ENCODE measurements at places on chromosomes 2 and 18.

GRCh38 chr2:10264506-10265328, 38.0 kb upstream of the HPCAL1 start:
- DNase-seq = no peak

DNA sequence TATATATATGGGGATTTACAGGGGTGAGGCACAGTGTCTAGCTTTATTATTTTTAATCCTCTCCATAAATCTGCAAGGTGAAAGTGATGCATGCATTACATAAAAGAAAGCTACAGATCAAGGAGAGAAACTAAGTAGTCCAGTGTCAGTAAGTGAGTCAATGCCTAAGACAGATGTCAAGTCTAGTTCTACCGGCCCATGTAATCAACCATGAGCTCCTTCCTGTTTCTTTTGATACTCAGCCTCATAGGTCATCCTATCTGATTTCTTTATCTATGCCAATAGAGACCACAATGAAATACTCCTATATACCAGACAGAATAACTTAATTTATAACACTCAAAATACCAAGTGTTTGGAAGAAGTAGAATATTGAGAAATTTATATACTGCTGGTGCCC, 20.2 kb upstream of the GYPC start:
- no peak for DNase-seq

GRCh38 chr2:203859030-203859789, 8.4 kb upstream of the CTLA4 start:
- DNase-seq = no peak

DNA sequence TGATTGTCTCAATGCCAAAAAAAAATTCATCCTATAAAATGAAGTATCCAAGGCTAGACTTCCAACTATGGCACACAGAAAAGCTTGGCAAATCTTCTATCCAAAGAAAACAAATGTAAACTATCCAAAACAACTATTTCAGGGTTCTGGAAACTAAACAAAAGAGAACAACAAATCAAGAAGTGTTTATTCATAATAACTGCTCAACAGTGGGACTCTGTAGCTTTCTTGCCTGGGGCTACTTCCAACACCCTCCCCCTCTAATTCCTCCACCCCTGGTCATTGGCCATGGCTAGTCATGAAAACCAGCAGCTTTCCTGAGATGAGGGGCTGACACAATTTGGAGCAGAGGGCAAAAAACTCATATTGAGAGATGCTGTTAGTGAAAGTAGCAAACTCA, 107.0 kb downstream of the EXOC6B start:
- no peak for DNase-seq

DNA sequence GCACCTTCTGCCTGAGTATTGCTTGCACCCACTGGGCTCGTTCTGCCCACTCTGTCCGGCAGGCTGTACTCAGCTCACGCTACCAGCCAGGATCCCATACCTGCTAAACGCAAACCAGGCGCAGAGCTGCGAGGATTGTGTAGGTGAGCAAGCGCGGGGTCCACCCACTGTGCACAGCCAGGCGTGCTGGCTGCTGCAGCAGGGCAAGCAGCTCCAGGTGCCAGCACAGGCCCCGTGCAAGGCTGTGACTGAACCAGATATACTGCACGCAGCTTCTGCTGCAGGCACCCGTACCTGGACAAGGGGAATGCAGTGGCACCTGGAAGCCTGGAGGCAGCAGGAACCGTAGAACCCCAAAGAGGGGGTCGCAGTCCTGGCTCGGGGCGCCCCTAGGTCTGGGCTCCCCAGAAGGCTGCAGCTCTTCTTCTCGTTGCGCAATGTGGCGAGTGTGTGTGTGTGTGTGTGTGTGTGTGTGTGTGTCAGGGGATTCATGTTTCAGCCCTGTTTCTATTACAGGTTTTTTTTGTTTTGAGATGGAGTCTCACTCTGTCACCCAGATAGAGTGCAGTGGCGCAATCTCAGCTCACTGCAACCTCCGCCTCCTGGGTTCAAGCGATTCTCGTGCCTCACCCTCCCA, 46.1 kb upstream of the RAB1A start:
- no peak for DNase-seq

- DNase-seq = no peak
Measured at GRCh38 chr2:216690853-216691741, 4.3 kb downstream of the IGFBP5 start.

DNA sequence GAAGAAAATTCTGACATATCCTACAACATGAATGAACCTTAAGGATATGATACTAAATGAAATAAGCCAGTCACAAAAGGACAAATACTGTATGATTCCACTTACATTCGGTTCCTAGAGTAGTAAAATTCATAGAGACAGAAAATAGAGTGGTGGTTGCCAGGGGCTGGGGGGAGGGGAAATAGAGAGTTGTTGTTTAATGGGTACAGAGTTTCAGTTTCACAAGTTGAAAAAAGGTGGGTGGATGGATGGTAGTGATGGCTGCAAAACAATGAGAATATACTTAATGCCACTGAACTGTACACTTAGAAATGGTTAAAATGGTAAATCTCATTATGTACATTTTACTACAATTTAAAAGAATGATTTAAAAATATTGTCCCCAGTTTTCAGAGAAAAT, 53.3 kb upstream of the NFU1 start:
- no peak for DNase-seq

GRCh38 chr2:142041105-142041504, 89.7 kb downstream of the LRP1B start:
- no peak for DNase-seq

DNA sequence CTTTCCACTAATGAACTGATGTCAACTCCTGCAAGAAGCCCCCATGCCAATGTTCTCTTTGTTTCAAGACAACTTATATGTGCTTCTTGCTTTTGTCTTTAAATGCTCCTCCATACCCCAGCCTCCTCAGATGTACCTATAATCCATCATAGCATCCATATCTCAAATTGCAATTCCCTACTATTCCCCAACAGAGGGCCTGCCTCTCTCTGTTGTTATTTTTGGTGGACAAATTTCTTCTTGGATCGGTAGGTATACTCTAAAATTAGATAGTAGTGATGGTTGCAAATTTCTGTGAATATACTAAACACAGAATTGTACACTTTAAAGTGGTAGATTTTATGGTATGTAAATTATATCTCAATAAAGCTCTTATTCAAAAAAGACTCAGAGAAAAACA, 820.1 kb downstream of the METTL4 start:
- DNase-seq = no peak

DNA sequence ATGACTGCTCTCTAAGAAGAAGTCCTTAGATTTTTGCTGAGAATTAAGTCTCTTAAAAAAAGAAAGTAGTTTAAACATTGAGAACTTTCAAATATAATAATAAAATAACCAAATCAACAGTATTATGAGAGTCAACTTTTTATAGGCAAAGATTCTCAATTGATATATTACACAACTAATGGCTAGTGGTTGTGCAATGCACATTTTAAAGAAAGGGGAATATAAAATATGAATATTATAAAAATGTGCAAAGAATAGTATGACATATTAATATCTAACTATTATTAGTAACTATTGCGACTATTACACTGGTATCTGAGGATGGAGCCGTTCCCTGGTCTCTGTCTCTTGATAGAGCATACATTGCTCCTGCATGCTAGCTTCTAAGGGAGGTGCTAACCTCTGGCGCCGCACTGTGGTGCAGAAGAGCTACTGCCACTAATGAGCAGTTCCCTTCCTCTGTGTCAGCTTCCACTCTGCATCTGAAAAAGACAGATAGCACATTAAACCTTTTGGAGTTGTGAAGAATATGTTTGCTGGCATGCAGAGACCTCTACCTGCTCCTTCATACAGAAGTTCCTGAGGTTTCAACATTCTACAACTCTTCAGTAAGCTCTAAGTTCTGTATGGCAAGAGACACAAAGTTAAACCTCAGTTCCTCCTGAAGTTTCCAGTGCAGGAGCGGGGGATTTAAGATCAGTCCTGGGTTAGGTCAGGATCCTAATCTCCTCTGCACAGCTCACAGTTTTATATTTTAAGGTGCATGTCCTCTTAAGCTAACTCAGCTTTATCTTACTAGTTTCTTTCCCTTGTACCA, 3.5 kb upstream of the SLC9A2 start:
- no peak for DNase-seq

DNA sequence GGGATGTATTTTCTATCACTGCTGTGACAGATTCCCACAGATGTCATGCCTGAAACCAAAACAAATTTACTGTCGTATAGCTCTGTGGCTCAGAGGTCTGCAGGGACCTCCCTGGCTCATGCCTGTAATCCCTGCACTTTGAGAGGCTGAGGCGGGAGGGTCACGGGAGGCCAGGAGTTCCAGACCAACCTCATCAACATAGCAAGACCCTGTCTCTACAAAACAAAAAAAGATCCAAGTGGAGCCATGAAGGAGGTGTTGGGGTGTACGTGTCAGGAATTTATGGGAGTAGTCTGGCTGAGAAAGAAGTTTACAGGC, 51.0 kb upstream of the FAHD2A start:
- DNase-seq = no peak

GRCh38 chr2:127051116-127052056, 55.6 kb downstream of the BIN1 start:
- DNase-seq = no peak

DNA sequence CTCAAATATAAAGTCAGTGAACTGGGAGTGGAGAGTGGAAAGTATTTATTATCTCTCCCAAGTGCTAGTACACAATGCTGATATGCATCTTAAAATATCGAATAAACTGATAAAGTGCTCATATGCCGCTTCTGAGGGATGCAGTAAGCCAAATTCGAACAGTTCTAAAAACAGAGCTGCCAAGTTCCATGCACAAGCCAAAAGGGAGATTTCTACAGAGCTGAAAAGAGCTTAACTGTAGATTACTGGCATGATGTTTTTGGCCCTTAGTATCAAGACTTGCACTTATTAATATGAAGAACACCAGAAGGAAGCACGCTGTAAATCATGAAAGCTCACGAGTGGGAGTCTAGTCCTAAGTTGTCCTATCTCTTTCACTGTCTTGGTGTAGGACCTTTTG, 7.9 kb downstream of the TMEFF2 start:
- no peak for DNase-seq

DNA sequence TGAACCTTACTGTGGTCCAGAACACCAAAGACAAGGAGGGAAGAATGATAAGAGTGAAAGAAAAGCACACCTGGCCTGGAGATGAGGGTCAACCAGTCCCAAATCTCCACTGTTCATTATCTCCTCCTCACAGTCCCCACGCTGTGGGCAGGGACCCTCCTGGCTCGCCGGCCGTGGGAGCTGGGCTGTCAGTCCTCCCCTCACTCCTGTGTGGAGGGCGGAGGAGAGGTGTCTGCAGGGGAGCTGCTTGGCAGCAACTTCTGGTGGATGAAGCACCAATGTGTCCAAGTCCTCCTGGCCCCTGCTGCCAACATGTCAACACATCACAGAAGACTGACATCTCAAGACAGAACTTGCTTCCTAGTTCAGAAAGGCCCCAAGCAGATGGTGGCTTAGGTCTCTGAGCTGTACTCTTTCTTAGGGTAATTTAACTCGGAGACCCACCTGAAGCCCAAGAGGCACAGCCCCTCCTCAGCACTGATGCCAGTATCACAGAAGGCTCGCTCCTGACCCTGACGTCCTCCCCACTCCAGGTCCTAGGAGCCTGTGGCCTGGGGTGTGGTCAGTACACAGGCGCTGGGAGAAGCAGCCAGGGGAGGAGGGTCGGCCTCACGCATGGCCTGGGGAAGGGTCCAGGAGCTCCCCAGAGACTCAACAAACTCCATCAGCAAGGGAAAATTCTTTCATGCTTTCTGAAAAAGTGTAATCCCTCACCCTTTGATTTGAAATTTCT, 54.5 kb downstream of the PARD6G start:
- DNase-seq = no peak

DNA sequence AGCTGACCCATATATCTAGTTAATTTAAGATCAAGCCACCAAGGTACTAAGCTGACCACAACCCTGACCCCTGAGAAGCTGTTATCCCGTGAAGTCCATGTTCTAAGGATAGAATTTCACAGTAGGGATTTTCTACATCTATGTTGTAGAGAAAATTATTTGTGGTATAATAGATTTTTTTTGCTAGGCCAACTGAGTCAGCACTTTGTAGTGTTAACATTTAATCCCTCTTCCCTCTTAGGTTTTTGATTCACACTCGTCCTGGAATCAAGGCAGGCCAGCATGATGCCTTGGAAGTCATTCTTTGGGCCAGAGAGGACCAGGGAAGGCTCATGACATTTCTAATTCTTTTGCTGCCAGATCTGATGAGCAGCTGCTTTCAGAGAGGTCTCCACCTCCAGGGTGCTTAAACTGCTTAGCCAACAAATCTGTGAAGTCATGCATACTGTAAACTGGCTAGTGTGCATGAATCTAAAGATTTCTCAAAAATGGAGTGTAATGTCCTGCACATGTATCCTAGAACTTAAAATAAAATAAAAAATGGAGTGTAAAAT, 102.5 kb downstream of the RBM43 start:
- no peak for DNase-seq

GRCh38 chr2:132538331-132538855, 121.8 kb downstream of the GPR39 start:
- no peak for DNase-seq

DNA sequence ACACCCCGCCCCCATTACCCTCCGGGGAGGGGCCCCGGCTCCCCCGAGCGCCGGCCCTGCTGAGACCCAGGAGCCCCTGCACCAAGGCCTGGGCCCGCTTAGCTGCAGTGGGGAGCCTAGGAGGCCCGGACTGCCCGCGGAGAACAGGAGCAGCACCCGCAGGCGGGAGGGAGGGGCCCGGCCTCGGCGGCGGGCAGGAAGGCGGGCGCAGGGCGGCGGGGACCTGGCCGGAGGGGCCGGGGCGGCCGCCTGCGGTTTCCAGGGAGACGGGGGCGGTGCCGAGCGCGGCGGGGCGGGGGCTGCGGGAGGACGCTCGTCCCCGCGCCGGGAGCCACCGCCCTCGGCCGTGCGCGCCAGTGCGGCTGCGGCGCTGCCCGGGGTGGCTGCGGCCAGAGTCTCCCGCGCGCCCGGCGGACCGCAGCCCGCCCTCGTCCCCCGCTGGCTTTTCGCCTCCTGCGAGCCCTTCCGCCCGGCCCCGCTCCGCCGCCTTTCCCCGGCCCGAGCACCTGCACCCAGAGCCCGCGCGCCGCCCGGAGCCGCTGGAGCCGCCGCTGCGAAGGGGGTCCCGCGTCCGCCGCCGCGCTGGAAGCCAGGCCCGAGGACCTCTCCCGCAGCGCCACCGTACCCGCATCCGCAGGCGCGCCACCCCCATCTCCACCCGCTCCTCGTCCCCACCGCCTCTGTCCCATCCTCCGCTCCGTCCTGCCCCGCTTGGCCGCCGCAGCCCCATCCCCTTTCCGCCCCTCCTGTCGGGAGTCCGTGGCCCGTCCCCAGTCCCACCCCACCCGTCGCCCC, 17.2 kb downstream of the GPC1 start:
- no peak for DNase-seq

DNA sequence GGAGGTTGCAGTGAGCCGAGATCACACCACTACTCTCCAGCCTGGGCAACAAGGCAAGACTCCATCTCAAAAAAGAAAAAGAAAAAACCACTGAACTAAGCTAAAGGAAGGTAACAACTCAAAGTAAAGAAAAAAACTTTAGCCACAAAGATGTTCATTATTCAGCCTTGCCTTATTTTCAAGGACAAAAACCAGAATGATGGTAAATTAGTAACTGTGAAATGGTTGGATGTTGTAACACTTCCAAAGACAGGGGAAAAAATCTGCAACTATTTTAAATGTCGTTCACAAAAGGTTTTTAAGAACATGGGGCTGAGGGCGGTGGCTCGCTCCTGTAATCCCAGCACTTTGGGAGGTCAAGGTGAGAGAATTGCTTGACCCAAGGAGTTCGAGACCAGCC, 10.1 kb downstream of the ADAM17 start:
- no peak for DNase-seq

All from activated CD8-positive, alpha-beta memory T cell treated with anti-CD3 and anti-CD28 coated beads for 1 hour (primary cell).